ENCODE measurements at places on chromosomes 4 and X. TPM values are rescaled to one million over a fixed set of nuclear protein-coding genes. Genes with fewer than 3 reads are reported as not detected.

- DNase-seq = no peak
These were observed 305.4 kb downstream of the ARAP2 start for GRCh38 chr4:35938936-35939335.

The SERPINA7 gene
- total RNA-seq = not detected

The SSX2B gene
- not detected for total RNA-seq

- no peak for DNase-seq
These were observed 850.9 kb downstream of the FAM133A start for GRCh38 chrX:94524867-94525266.
